Stimulated activated CD4-positive, alpha-beta T cell treated with anti-CD3 and anti-CD28 coated beads, TNF-alpha, amount 100 ng/mL, for 48 hours (primary cell): ENCODE measurements at places on chromosomes 11 and 22.

- DNase-seq = peak; percentile 1
Measured at GRCh38 chr11:134654161-134654915, 242.3 kb upstream of the B3GAT1 start.

DNA sequence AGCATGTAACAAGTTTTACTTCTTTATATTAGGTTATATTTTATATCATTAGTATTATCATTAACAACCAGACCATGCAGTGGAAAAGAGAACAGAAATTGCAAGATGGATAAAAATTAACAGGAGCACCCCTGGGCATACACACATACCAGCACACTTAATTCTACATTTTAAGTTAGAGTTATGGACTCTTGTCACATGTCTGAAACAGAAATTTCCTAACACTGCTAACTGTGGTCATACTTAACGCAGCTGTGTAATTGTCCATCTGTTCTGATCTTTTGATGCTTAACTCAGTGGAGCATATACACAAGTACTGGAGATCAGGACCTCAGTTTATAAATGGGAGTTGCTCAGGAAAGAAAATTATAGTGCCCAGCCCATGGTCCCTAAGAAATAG, 358 bp downstream of the OR52H1 start:
- no peak for DNase-seq

DNA sequence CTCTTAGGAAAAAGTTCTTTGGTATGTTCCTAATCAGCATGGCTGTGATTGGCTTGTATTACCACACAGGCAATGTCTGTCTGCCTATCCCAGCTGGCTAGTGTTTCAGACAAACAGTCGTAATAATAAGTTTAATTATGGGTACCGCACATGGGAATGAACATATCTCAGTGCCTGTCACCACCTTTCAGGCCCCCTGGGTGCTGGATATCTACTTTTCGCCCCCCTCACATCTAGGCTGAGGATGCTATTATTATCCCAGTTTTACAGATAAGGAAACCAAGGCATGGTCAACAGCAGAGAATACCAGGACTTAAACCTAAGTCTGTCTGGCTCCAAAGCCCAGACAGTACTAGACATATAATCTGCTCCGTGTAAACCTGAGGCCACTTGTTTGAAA, 174.8 kb downstream of the SPON1 start:
- no peak for DNase-seq

DNA sequence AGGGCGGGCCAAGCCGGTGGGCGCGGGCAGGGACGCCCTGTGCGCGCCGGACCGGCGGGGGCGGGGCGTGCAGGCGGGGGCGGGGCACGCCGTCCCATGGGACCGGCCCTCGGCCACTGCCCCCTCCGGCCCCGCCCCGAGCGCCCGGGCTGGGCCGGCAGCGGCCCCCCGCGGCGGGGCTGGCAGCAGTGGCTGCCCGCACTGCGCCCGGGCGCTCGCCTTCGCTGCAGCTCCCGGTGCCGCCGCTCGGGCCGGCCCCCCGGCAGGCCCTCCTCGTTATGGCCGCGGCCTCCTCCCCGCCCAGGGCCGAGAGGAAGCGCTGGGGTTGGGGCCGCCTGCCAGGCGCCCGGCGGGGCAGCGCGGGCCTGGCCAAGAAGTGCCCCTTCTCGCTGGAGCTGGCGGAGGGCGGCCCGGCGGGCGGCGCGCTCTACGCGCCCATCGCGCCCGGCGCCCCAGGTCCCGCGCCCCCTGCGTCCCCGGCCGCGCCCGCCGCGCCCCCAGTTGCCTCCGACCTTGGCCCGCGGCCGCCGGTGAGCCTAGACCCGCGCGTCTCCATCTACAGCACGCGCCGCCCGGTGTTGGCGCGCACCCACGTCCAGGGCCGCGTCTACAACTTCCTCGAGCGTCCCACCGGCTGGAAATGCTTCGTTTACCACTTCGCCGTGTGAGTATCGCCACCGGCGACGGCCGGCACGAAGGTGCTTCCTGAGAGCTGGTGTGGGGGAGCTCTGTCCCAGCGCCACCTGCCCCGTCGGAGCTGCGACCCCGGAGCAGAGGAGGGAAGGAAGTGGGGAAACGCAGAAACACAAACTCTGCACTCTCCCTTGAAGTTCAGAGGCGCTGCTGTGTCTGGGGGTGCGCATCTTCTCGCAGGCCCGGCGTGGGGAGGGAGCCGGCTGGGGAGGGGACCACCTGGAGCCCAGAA, at the start of gene KCNQ1:
Gene KCNQ1 (plus strand): TSS at position 188 of the 925 bp plus-strand sequence. CDS start 91 bp downstream, at position 279.
- DNase-seq = no peak

DNA sequence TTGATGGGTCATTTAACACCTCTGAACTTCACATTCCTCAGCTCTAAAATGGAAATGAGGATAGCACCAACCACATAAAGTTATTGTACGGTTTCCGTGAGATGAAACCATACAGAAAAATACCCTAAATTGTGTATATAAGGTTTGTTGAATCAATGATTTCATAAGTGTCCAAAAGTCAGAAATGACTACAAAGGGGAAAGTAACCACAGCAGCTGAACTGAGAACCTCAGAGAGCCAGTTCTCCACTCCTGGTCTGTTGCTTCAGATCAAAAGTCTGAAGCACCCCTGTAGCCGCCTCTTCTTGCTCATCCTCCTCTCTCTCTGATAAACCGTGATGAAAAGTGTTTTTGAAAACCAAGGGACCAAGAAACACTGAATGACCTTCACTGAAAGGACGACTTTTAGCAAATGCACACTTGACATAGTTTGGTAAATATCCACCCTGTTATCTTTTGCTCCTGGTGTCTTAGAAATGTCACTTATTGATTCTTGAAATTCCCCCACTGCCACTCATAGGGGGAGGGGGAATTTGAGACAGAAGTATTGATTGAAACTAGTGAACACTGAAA, 194.5 kb downstream of the NAV2 start:
- no peak for DNase-seq
